Cardiac fibroblast (primary cell): ENCODE measurements at places on chromosomes 2 and 18.

- peak; percentile 26 for DNase-seq
Observed at GRCh38 chr18:74226156-74226555, 65.6 kb downstream of the CYB5A start.

GRCh38 chr2:39623917-39624316, 41.8 kb upstream of the TMEM178A start:
- DNase-seq = peak; percentile 24

DNA sequence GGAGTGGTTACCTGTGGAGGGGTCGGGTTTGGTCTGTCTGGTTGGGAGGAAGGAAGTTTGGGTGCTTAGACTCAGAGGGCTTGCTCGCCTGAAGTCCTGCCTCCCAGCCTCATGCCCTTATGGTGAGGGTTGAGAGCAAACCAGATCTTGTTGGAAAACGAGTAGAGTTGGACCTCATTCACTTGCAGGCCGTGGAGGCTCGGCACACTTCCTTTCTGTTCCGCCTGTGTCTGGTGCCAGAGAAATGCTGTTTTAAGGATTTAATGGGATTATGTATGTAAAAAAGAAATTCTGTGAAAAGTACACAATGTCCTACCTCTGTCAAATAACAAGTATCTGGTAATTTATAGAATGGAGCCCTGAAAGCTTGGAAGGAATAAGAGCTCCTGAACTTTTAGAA, 29.6 kb downstream of the GATA6 start:
- DNase-seq = no peak

- no peak for DNase-seq
Observed at GRCh38 chr2:46420945-46421344, 58.4 kb upstream of the TMEM247 start.

DNA sequence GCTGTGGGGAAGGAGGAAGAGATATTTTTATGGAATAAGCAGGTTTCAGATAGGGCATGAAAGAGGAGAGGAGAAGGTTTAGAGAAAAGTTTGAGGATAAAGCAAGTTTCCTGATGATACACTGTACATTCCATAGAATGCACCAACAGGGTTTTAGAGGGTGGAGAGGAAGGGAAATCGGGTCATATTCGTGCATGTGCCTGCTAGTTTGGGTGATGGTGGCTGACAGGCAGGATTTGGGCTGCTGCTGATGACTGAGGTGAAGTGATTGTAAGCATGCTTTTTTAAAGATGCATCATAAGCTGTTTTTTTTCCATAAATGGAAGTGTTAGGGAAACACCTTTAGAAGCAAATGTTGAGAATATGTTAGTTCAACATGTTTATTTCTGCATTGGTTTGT, 68.8 kb downstream of the PMAIP1 start:
- no peak for DNase-seq

DNA sequence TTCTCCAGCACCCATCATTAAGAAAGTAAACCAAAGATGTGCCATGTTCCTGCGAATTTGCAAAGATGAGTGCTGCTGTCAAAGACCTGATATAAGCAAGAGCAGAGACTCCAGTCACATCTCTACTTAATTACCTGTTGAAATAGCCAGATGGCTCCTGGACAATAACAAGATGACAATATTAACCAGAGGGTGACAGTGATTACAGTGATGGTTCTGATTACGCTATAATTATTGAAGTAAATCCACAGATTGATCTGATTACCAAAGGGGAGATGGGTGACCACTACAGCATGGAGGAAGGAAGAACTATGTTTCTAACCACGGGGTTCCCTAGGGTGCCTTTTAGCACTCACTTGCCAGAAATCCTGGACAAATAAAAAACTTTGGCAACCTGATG, 36.5 kb upstream of the AFF3 start:
- DNase-seq = no peak

DNA sequence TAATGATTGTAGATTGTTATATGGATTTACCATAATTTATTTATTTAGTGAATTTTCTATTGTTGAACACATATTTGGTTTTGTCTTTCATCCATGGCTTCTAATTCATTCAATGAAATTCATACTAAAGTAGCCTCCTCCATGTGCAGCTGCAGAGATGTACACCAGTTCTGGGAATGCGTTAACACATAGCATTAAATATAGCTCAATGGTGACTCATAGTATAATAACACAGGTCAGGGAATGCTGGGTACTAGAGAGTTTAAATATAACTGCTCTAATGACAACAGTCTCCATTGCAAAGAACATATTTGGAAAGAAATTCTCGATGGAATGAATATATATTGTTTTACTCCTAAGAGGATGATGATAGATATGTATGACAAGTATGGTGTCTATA, 1190.2 kb upstream of the NRXN1 start:
- DNase-seq = peak; percentile 64

- DNase-seq = peak; percentile 89
Observed at GRCh38 chr2:198127627-198128026, 323.2 kb downstream of the PLCL1 start.

GRCh38 chr2:169119123-169119760, 49.9 kb downstream of the DHRS9 start:
- peak; percentile 47 for DNase-seq

- DNase-seq = peak; percentile 1
Observed at GRCh38 chr2:56871644-56872043, 687.9 kb downstream of the CCDC85A start.

- no peak for DNase-seq
Observed at GRCh38 chr2:232304236-232304635, 74.3 kb upstream of the ALPP start.

DNA sequence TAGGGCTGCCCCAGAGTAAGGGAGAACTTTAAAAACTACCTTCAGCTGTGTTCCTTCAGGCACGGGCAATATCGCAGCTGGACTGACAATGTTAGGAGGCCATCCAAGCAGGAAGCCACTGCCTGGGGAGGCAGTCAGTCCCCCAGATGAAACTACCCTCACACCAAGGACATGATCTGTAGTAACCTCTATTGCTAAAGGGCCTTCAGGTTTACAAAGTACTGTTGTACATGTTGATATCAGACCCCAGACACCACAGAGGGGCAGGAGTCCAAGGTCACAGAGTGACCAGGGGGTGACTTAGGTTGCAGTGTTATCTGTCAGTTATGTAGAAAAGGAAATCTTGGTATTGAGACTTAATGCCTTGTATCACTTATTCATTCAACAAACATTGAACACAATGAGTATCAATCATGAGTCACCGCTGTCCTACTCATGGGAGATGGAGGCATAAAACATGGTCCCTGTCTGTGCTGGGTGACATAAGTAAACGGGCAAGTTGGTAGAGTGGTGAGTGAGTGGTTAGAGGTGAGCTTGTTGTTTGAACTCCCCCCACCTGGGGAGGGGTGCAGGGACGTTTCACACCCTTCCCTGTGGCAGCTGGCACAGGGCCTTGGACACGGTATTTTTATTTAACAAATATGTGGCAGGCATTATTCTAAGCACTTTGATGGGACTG, 7.1 kb downstream of the CABLES1 start:
- no peak for DNase-seq

DNA sequence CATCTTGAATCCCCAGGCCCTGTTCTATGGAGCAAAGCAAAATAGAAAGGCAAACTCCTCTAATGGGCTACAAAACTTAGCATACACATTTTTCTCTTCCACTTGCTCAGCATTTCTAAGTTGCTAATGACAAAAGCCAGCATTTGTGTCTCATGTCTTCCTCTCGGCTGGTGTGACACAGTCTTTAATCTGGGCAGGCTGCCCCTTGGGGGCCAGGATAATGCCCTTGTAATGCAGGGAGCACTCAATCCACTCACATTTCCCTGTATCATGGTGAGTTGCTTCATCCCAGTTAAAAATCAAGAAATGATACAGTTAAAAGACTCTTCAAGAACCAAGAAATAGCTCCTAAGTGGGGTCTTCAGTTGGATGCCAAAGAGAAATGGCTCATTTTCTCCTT, 109.1 kb upstream of the FBXO11 start:
- DNase-seq = no peak

- no peak for DNase-seq
Observed at GRCh38 chr18:52236131-52236530, 103.9 kb upstream of the DCC start.

GRCh38 chr2:238939074-238939473, 91.2 kb downstream of the TWIST2 start:
- peak; percentile 66 for DNase-seq
